ENCODE measurements at places on chromosomes 1 and 21.

DNA sequence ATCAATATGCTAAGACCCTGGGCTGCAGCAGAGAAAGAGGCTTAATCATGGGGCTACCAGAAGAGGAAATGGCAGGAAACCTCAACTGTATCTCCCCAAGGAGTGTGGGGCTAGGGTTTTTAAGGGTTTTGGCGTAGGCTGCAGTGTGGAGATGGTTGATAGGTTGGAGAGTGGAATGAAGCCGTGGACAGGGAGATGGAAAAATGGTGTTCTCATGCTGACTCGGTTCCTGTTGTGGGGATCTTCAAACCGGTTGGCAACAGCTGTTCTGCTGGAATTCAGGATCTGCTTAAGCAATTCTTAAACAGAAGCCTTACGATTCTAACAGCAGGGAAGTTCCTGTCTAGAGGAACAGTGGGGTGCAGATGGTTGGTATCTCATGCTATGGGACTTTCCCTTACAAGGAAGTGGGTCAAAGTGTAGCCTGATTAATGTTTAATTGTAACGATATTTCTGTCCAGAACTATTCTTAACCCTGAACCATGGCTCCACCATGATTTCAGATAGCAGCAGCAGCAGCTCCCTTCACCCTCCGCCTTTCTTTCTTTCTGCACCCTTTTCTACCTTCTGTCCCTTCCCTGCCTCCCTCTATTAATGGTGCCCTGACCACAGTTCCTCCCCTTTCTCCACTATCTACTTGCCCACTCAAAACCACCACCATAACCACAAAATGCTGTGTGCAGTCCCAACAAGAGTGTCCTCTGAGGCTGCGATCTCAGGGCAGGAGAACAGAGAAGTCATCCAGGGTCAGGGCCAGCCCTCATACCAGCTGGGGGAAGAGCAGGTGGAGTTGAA lies 30.8 kb downstream of the RSPH1 start:
- no peak for DNase-seq

GRCh38 chr1:214224611-214225354 lies 56.2 kb upstream of the SMYD2 start:
- DNase-seq = no peak

DNA sequence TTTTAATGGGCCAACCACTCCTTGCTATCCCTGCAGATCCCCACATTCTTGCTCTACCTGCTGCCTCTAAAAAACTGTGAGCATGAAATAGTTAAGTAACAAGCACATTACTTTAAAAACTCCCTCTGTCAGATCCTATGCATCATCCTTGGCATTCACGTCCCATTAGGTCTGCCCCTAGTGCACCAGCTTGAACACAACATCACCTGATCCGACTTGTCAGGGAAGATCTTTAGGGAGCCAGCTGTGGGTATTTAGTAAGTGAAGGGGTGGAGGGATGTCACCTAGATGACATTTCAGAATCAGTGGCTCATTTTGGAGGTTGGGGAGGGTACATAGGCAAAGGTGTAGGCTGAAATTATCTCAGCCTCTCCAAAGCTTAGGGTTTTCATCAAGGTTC lies 33.5 kb downstream of the RXRG start:
- DNase-seq = no peak

GRCh38 chr1:96934282-96934681 lies 212.7 kb downstream of the PTBP2 start:
- no peak for DNase-seq

DNA sequence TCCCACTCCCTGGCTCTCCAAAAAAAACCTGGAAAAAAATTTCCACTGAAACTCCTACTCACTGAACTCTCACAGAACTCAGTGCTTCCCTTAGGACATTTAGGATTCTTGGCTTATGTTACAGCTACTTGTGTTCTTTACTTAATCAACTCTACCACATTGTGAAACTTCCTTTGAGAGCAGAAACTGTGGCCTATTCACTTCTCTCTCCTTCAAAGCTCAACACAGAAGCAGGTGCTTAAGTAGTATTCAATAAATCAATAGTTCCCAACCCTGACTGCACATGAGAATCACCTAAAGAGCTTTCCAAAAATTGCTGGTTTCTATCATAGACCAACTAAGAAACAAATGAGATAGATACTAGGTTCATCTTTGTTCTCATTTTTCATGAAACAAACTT lies 67.9 kb upstream of the DMRTA2 start:
- no peak for DNase-seq

- DNase-seq = no peak
Observed at GRCh38 chr21:31414263-31415000, 70.4 kb upstream of the TIAM1 start.

DNA sequence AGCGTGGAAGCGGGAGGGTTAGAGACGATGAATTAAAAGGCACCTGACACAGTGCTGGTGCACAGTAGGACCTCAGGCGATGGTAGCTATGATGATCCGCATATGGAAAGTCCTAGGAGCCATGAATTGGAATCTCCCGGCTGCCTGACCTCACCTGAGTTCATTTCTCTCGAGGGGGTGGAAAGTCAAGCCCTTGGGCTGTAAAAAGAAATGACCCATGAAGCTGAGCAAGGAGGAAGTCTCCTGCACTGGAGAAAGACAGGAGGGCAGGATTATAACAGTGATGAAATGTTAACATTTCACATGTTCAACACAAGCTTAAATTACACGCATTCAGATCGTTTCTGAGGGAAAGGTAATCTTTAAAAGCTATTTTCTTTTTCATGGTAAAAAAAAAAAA lies 481.2 kb downstream of the MATN1 start:
- DNase-seq = no peak

DNA sequence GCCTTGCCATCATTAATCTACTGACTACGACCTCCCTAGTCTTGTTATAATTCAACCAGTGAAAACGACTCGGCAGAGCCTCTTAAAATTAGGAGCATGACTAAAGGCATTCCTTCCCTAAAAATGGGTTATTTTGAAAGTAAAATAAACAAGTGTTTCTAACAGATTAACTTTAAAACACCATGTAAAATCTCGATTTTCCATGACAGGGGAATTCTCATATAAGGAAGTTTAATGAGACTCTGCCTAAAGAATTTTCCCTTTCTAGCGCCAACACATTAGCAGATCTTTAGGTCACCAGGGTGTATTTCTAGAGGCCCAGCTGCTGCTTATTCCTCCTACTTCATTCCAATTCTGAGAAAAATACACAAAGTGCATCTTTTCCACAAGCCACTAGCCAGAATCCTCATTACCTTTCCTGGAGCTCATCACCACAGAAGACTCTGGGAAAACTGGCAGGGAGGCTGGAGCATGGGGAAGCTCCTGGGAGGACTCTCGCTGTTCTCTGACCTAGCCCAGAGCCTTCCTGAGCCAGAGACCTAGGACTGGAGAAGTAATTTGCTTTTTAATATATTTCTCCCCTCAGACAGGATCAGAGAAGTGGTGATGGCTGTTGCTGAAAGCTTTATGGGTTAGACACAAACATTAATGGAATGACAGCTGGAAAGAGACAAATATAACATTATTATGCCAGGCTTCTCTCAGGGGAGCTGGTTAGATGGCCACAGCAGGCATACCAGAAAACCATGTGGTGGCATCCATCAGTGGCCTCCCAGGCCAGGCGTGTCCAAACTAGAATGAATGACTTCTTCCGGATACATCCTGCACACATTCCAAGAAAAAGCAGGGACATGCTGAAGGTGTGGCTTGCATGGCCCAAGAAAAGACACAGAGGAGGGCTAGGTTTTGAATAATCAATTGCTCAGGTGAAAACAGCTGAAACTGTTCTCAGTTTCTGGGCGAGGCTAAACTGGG lies 63.6 kb upstream of the CTTNBP2NL start:
- no peak for DNase-seq

- no peak for DNase-seq
Observed at GRCh38 chr1:154129391-154129970, 25.4 kb downstream of the NUP210L start.

GRCh38 chr1:198416296-198416695 lies 124.2 kb downstream of the ATP6V1G3 start:
- no peak for DNase-seq

DNA sequence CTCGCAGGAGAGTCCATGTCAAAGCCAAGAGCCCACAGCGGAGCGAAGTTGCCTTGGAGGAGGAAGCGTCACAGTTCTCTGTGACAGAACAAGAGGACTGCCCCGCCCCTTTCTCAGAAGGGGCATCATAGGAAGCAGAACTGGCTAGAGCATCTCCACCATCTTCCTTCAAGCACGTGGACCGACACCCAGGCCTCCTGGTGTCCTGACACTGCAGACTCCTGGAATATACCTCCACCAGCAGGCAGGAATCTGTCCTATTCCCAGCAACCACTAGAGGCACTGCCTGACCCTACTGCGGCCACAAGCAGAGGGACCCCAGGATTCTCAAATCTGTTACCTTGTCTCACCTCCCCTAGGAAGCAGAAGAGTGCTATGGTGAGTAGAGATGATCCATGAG lies 37.8 kb downstream of the GPA33 start:
- DNase-seq = no peak

GRCh38 chr1:185998391-185998790 lies 264.2 kb downstream of the HMCN1 start:
- no peak for DNase-seq

All from activated naive CD4-positive, alpha-beta T cell (primary cell).